ENCODE measurements at places on chromosomes 7 and 10. TPM values are rescaled to one million over a fixed set of nuclear protein-coding genes. Genes with fewer than 3 reads are reported as not detected.

GRCh38 chr7:11605749-11606148 lies 226.2 kb downstream of the THSD7A start:
- no peak for DNase-seq

GRCh38 chr10:87915406-87915805 lies 52.0 kb downstream of the PTEN start:
- no peak for DNase-seq

- no peak for DNase-seq
These were observed 83.0 kb upstream of the ADRB1 start for GRCh38 chr10:113960617-113961181.

DNA sequence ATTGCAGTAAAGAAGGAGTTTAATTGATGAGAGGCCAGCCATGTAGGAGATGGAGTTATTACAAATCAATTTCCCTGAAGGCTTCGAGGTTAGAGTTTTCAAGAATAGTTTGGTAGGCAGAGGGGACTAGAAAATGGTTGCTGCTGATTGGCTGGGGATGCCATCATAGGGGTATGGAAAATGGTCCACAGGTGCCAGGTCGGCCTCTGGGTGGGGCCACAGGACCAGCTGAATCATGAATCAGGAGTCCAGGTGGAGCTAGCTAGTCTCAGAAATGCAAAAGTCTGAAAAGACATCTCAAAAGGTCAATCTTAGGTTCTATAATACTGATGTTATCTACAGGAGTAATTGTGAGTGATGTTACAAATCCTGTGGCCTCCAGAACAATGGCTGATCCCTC lies 714.0 kb upstream of the GHITM start:
- no peak for DNase-seq

- no peak for DNase-seq
These were observed 141.1 kb upstream of the WNT16 start for GRCh38 chr7:121187676-121188075.

GRCh38 chr7:73329861-73330581 lies 2.1 kb downstream of the FKBP6 start:
- DNase-seq = no peak

The MEIG1 gene
- not detected for total RNA-seq
